A673 (cell line): ENCODE measurements at places on chromosomes 1 and 21. TPM values are rescaled to one million over a fixed set of nuclear protein-coding genes. Genes with fewer than 3 reads are reported as not detected.
A peak's percentile ranks its signal among the peaks of the same experiment; 100 is the strongest.

DNA sequence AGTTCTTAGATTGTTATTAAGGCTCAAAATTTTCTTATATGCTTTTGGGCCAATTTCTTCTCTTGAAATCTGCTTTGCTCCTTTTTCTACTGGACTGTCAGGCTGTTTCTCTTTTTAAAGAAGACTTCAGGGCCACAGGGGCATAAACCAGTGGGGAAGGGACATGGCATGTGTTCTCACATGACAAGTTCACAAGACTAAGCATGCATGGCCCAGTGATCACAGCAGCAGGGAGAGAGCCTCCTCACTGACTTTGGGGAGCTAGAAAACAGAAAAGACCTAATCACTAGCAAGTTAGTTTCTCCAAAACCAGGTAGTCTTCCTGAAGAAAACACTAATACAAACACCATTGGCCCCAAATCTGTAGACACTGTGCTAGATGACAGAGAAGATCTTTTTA is 64.8 kb downstream of the RAB3GAP2 start:
- no peak for DNase-seq

Gene TARBP1
- total RNA-seq: 28.0 and 31.9 TPM in 2 replicates

DNA sequence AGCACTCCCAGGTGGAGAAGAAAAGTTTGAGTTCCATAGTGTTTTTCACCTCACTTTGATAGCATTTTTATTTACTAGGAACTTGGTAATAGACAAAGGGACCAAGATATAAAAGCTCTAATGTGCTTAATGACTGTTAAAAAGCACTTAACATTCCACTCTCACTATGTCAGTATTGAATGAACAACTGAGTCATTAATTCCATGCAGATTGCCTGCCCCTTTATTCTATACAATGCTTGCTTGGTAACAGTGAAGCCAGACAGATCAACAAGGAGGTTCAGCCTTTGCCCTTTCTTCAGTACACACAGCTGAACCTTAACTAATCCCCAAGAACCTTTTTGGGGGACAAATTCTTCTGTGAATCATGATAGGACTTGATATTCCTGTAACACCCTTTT is 425.5 kb downstream of the NUF2 start:
- peak; percentile 53 for DNase-seq

Gene MAP3K21
- 0.88 and 0.98 TPM in 2 replicates for total RNA-seq

GRCh38 chr1:95916616-95917015 is 682.6 kb downstream of the RWDD3 start:
- peak; percentile 25 for DNase-seq

Gene FOXD3
- 4.5 and 4.7 TPM in 2 replicates for total RNA-seq

GRCh38 chr1:182754087-182754486 is 35.5 kb upstream of the NPL start:
- no peak for DNase-seq

DNA sequence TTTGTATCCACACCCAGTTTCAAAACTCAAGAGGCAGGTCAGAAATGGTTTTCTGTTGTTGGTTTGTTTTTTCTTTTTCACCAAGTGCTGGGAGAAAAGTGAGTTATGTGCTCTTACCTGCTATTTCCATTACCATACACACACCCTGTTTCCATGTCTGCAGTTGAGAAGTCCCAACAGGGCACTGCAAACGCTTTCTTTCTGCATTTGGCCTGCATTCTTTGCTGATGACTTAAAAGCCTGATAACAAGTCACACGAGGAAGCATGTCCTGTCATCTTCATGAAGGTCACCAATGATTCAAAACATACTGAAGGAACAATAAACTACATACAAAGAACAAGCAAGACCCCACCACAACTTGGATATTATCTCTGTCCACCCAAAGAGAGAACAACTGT is 24.8 kb upstream of the KCNE1 start:
- DNase-seq: no peak

- DNase-seq: no peak
These were observed 36.3 kb downstream of the TMEM51 start for GRCh38 chr1:15189692-15190370.

DNA sequence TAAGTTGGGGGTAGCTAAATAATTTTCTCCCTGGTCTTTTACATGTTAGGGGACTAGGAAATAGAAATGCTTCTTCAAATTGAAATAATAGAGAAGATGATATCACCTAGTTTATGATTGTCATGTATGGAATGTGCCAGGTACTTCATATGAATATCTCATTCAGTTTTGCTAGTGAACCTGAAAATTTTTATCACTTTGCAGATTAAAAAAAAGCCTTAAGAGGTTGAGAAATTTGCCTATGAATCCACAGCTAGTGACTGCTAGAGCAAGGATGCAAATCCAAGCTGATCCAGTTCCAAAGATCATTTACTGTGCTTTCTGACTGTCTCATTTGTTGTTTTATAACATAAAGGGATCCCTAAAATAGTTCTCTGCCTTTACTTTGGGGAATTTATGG is 24.7 kb downstream of the RNF2 start:
- DNase-seq: no peak

DNA sequence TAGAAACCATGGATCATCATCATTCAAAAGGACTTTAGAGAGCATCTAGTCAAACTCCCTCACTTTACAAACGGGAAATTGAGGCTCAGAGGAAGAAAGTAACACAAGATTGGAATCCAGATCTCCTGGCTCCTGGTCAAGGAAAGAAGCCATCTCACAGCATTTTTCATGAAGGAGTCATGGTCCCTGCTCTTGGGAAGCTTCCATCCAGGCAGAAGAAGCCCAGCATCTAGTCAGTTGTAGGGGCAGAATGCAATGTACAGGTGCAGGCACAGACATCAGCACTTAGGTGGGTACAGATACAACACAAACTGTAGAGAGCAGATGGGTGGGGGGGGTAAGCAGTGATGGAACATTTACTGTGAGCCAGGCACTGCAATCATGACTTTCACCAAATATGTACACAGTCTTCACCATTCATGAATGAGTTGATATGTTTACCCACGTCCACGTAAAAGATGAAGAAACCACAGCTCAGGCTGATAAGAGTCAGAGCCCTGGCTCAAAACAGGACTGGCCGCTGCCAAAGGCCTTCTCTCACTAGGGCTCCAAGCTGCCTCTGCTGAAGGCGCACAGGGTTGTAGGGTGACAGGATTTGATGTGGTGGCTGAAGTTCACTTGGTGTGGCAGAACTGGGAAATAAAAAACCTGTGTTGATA is 44.0 kb downstream of the OPTC start:
- DNase-seq: no peak

Gene TTC34
- 0.84 and 1.5 TPM in 2 replicates for total RNA-seq

DNA sequence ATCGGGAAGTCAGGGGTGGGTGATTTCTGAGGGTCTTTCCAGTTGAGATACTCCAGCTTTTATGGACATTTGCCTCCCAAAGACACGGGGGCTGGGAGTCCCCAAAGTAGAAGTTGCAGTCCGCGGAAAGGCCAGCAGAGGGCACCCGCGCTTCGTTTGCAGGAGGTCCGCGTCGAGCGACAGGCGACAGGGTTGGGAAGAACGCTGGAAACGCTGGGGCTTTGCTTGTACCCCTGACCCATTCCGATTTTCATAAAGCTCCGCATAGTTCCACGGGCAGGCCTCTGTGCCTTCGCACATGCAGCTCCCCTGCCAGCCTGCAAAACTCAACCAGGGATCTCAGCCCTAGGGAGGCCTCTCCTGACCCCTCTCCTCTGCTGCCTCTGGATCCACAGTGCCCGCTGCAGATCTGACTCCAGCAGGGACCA is 44.2 kb upstream of the LAPTM5 start:
- peak; percentile 84 for DNase-seq
